Spinal cord (tissue), 10 donors: ENCODE measurements at places on chromosomes 7 and 10.
A peak's percentile ranks its signal among the peaks of the same experiment; 100 is the strongest.

DNA sequence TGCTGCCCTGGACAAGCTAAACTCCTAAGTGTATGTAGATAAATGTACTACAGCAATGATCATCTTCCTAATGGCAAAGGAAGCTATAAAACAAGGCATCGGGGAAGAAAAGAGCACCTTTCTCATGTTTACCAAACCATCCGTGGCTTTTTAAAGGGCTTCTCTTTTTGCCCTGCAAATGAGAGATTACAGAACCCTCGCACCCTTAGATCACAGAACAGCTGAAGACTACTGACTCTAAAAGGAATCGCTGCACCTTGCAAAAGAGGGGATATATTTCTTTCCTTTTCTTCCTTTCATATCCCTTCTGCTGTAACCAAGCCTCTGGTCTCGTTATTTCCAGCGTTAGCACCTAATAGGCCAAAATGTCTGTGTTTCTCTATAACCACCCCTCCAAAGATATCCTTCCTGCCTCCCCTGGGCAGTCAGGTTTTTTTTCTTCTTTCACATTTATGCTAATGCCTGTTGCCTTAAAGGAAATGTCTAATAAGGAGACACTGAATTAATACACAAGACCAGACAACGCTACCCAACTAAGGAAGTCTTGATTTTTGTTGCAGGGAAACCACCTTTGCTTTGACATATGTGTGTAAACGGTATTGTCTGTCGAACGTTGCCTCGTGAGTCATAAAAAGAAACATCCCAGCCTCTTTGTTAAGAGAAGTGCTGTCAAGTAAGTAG, 10.5 kb downstream of the ST8SIA6 start:
- DNase-seq = no peak

DNA sequence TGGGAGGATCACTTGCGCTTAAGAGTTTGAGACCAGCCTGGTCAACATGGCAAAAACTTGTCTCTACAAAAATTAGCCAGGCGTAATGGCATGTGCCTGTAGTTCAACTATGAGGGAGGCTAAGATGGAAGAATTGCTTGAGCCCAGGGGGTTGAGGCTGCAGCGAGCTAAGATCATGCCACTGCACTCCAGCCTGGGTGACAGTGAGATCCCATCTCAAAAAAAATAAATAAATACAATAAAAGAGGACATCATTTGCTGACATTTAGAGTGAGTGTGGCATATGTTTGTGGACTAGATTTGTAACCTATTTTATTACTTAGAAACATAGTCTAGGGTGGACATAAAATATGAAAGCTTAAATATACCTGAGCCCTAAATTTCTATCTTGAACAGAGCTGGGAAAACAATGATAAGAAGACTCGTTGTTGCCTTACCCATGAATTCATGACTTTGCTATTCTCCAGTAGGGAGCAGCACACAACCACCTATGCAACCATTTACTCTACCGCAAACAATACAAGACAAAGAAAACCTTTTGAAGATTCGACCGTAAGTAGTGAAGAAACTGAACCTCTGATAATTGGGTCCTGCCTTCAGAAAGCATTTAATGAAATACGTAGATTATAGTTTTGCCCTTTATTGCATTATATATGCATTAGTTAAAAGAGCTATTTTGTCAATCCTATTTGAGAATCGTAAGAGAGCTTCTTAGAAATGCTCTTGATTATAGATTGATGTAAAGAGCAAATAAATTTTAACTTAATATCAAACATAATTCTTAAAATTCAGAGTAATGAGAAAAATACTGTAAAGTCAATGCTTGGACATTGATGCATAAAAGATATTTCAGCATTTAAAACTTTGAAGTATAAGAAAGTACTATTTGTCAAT, 83.5 kb downstream of the GNAT3 start:
- no peak for DNase-seq

DNA sequence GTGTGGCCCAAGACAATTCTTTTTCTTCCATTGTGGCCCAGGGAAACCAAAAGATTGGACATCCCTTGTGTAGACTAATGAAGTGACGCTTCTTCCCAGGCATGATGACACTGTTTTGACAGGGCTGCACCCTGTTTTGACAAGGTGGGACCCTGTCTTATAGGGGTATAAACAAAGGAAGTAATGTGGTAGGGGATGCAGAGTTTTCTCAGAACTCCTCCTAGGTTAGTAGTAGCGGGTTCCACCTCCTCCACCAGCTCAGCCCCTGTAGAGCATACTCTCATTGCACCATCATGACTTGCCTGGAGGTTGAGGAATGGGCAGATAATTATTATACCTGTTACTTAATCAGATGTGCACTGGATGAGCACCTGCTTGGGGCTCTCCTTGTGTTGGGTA, 123.1 kb downstream of the CCNY start:
- DNase-seq = no peak

DNA sequence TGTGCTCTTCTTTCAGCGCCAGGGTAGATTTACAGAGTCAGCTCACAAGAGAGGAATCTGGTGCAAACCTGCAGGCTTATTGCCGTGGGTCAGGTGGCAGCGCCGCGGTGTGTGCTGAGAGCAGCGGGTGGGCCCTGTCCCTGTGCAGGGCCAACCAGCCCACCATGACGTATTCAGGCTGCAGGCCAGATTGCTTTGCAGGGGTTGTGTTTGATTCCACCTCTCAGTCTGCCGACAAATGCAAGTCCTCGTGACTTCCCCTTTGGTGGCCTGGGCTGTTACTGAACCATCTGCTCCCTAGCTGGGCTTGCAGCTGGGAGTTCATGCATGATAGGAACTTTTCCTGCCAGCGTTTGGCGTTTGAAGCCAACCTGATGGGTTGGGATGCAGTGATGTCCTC, 66.7 kb upstream of the LEP start:
- no peak for DNase-seq

GRCh38 chr10:6737080-6737641, 157.1 kb upstream of the PRKCQ start:
- no peak for DNase-seq

DNA sequence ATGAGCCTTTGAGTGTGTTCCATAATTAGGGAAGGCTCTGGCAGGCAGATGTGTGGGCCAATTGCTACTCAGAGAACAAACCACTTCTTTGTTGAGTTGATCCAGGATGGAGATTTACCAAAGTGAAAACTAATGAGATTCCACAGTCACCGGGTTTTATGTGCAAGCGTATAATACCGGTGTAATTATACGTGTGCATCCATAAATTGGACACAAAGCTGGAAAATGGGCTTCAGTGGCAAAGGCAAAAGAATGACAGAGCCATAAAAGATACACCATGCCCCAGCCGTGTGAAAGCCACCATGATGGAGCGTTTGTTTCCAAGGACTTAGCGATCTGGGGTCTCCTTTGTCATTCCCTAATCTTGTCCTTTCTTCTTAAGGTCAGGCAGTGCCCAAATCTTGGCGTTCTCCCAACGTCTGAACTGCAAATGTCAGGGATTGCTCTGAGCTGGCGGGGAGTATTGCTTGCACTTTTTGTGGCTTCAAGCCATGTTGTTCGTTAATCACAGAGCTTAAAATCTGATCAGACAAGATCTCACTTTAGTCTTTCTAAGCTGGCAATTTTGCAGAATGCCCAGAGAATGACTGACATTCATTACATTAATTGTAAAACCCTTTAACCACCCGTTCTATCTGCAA, 70.1 kb downstream of the NPTX2 start:
- DNase-seq = peak; percentile 85

- DNase-seq = no peak
These were observed 152.6 kb downstream of the RAPGEF5 start for GRCh38 chr7:22204312-22204711.

DNA sequence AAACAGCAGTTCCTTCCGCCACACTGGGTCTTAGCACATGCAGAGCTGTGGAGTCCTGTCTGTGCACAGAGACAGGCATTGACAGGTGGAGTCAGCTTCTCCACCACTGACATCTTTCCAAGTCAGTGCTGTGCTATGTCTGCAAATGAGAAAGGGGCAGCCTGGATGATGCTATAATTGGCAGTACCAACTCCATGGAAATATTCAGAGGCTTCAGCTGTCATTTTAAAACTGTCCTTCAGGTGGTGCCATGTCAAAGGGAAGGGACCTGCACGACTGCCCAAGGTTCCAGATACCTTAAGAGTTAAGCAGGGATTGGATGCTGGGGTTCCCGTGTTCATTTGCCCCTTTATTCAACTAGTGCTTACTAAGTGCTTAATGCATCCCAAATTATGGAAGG, 258.0 kb upstream of the PRKCQ start:
- DNase-seq = no peak

GRCh38 chr10:106440767-106441166, 723.7 kb downstream of the SORCS1 start:
- no peak for DNase-seq

GRCh38 chr7:96691702-96692101, 17.9 kb downstream of the SEM1 start:
- no peak for DNase-seq
